ENCODE measurements at places on chromosomes 16 and 17.

DNA sequence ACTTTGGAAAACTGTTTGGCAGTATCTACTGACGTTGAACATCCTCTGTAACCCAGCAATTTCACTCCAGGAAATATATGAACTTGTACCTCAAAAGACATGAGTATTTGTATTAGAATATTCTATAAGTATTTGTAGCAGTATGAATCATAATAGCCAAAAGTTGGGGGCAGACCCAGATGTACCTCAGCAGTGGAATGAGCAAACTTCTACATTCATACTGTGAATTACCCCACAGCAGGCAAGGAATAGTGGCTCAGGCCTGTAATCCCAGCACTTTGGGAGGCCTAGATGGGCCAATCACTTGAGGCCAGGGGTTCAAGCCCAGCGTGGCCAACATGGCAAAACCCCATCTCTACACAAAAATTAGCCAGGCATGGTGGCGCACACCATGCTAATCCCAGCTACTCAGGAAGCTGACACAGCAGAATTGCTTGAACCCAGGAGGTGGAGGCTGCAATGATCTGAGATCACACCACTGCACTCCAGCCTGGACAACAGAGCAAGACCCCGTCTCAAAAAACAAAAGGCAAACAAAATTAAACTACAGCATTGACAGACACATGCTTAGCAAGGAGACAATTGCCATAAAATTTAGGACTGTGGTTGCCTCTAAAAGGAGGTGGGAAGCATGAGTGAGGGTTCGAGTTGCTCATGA lies 11.2 kb upstream of the HELZ start:
- no peak for DNase-seq

DNA sequence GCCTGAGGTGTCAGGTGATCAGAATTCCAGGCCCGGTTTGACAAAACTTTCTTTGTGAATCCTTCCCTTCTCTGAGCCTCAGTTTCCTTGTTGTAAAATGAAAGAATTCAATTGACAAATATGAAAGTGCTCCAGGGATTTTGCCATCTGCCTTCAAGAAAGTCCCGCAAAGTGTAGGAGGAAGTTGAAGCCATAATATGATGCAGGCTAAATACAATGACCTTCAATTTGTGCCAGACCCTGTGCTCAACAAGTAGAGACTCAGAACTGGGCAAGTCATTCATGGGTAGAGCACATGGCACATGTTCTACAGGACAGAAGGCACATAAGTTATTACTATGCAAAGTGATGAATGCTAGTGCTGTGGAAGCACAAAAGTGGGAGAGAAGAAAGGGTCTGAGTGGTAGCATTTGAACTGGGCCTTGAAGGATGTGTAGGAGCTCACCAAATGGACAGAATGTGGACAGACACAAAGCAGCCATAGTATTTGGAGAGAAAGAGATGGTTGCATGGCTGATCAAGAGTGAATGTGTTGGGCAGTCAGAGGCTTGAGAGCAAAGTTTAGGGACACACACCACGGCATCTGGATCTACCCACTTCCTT lies 2.4 kb upstream of the SCIMP start:
- DNase-seq: no peak

- DNase-seq: no peak
These were observed 26.5 kb downstream of the PLA2G10 start for GRCh38 chr16:14667347-14668266.

GRCh38 chr16:85302848-85303353 lies 190.6 kb upstream of the CIBAR2 start:
- no peak for DNase-seq

- no peak for DNase-seq
These were observed 10.7 kb downstream of the WIPI1 start for GRCh38 chr17:68446626-68447041.

DNA sequence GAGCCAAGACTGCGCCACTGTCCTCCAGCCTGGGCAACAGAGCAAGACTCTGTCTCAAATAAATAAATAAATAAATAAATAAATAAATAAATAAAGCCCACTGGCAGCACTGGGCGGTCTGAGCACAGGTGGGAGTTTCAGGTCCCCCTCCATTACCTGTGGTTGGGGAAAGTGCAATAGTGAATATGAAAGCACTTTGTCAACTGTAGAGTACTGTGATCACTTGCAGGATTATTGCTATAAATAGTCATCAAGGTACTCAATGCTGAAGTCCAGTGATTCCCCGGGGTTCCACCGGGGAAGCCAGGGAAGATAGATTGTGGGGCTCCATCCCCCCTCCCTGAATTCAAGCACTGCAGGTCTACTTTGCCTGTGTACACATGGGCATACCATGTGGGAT lies 42.7 kb upstream of the CPNE2 start:
- DNase-seq: no peak
